ENCODE measurements at places on chromosomes 6 and 20.

GRCh38 chr6:133568970-133569889 is 319.7 kb upstream of the TCF21 start:
- no peak for DNase-seq

DNA sequence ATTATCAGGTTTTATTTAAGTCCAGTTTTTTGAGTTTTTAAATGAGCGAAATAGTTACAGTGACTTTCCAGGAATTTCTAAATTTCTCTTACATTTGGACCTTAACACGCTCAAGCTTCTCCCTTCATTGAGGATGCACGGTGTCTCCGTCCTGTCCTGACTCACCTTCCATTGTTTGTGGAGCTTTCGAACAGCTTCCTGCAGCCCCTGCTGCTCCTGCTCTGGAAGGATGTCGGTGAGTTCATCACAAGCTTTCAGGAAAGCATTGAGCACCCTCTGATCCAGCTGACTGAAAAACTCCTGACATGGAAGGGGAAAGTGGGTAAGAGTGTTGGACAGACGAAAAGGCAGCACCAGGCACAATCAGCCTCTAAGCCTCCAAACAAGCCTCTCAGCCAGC is 183.7 kb downstream of the SYNE1 start:
- DNase-seq, result no peak

DNA sequence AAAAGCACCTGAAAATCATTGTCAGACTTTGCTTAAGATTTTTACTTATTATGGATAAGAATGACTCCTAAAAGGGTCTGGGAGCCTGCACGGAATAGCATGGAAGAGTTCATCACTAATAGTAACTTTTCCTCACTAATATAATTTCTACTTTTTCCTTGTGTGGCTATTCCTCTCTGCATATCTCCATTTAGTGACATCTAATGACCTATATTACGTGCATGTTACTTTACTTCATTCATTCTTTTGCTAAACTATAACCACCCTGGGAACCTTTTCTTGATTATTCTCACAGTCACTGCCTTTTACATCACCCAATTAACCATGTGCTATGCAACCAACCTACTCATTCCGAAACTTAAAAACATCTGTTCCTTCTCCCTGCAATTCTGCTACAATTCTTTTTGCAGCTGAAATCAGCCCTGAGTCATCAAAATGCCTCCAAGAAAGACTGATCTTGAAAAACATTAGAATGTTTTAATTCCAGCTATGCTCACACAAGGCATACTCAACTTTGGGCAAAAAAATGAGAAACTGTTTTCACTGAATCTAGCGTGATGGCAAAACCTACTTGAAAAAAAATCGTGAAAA is 313.3 kb downstream of the RNGTT start:
- no peak for DNase-seq

- no peak for DNase-seq
These were observed 33.2 kb upstream of the ANKRD60 start for GRCh38 chr20:58261660-58262059.

DNA sequence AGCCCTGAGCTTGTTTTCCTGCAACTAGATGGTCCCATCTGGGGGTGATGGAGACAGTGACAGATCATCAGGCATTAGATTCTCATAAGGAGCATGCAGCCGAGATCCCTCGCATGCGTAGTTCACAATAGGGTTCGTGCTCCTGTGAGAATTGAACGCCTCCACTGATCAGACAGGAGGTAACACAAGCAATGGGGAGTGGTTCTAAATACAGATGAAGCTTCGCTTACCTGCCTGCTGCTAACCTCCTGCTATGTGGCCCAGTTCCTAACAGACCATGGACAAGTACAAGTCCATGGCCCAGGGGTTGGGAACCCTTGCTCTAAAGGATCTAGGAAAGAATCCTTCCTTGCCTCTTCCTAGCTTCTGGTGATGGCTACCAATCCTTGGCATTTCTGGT is 42.7 kb downstream of the RIPOR3 start:
- no peak for DNase-seq

DNA sequence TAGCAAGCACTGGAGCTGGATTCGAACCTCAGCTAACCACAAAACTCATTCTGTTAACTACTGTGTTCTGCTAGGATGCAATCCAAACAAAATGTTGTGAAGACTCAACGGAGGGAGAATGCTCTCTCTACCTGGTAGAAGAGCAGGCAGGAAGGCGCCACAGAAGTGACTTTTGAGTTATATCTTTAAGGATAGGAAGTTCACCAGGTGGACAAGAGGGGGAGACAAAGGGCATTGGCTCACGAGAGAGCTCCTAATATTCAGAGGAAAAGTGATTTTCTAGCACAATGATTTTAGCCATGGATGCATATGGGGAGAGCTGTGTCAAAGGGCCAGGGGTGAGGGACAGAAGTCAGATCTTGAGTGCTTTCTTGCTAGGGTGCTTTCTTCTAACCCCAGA is 108.4 kb upstream of the MAFB start:
- no peak for DNase-seq

GRCh38 chr20:56422076-56422823 is 10.2 kb downstream of the CASS4 start:
- no peak for DNase-seq

DNA sequence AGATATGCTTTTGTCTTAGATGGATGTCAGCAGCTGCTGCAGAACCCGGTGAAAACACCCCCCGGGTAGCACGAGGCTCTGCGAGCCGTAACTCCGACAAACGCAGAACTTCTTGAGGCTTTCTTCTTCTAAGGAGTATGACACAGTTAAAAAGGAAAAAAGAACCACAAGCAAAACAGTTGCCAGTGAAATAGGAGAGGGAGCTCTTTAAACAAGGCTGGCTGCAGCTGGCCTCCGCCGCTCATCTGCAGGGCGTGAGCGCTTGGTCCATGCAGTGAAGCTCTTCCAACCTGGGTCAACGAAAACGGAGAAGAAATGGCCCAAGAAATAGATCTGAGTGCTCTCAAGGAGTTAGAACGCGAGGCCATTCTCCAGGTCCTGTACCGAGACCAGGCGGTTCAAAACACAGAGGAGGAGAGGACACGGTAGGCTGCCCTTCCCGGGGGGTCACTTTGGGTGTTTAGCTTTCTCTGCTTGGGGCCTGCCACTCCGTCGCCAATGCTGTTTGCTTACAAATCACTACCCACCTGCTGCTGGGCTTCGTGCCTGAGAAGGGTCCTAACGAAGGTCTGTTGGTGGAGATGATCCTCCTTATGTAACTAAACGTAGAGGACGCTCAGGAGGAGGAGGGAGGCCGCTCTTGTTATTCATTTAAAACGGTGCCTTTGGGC is 13.2 kb downstream of the SYTL3 start:
- no peak for DNase-seq

DNA sequence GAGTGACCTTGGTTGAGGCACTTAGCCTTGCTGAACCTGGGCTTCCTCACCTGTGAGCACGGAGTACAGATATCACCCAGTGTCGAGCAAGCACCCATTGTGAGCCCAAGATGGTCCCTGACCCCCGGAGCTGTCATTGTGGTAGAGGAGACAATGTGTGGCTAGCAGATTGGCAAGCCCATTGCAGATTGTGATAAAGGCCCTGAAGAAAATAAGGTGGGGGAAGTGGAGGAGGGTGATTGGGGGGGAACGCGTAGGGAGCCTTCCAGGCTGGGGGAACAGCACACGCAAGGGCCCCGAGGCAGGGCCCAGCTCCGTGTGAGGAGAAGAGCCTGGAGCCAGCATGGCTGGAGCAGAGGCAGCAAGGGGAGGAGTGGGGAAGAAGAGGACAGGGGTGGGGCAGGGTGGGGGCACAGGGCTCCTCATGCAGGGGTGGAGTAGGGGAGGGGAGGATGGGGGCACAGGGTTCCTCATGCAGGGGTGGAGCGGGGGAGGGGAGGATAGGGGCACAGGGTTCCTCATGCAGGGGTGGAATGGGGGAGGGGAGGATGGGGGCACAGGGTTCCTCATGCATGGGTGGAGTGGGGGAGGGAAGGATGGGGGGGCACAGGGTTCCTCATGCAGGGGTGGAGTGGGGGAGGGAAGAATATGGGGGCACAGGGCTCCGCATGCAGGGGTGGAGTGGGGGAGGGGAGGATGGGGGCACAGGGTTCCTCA is 7.0 kb downstream of the CEBPB start:
- DNase-seq, result no peak

GRCh38 chr20:63873477-63873971 is 8.5 kb downstream of the TPD52L2 start:
- no peak for DNase-seq
